Activated naive CD8-positive, alpha-beta T cell treated with anti-CD3 and anti-CD28 coated beads, Interleukin-2, amount 50 U/mL, for 16 hours (primary cell): ENCODE measurements at places on chromosomes 4 and X.

- DNase-seq: no peak
Measured at GRCh38 chr4:16730522-16731205, 167.8 kb downstream of the LDB2 start.

DNA sequence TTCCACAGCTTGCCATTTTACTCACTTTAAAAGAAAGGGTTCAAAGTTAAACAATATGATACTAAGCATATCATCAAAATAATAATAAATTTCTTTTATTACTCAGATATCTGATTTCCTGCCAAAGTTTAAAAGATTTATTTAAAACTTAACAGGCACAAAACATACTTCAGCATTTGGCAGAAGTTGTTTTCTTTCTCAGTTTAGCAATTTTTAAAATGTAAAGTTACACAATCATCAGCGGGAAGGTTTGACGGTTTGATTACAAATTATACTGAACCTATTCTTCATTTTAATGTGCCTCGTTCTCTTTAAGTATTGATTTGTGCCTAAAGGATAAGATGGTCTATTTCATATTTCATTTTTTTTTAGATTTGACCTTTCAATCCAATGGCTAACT lies 227.2 kb downstream of the APBB2 start:
- no peak for DNase-seq

DNA sequence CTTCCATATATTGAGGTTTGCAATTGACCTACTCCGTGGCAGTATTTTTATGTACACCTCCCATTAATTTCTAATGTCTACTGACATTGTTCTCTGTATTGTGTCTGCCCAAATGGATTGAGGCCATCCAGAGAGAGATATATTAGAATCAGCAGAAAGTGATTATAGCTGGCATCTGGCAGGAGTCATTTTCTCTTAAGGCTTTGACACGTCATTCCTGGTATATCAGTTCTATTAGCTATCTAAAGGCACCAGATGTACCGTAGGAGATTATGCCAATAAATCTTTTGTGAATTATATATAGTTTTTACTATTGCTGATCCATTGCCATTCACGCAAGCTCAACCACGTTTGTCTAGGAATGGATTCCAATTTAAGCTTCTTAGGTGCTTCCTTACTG lies 1026.4 kb upstream of the IGFBP7 start:
- no peak for DNase-seq

DNA sequence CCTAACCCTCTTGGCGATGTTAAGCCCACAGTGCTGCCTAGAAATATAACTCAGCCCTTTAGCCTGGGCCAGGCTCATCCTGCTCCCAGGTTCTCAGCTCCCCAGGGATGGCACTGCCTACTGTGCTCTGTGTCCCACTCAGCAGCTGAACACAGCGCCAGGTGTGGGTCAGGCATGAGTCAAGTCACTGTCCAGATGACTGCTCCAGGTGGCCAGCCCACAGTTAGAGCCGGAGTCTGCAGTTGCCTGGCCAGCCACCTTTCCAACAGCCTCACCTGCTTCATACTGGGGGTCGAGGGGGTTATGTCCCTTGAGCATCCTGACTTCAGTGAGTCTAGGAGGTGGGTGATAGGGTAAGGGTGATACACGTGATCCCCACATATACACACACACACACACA lies 48.4 kb downstream of the TBC1D14 start:
- no peak for DNase-seq

DNA sequence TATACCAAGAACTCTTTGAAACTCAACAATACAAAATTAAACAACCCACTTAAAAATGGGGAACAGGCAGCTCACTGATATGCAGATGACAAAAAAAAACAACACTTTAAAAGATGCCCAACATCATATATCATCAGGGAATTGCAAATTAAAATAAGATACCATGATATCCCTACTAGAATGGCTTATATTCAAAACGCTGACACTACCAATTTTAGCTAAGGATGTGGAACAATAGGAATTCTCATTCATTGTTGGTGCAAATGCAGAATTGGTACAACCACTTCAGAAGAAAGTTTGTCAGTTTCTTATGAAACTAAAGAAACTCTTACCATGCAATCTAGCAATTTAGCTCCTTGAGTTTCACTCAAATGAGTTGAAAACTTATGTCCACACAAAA lies 259.0 kb upstream of the HS3ST1 start:
- no peak for DNase-seq

- DNase-seq: no peak
Measured at GRCh38 chrX:119753001-119753400, 5.4 kb upstream of the SOWAHD start.

- no peak for DNase-seq
Measured at GRCh38 chr4:37455301-37456131, 211.0 kb downstream of the NWD2 start.

GRCh38 chr4:52507774-52508173 lies 151.3 kb downstream of the USP46 start:
- no peak for DNase-seq

- no peak for DNase-seq
Measured at GRCh38 chrX:13721371-13721770, 13.0 kb downstream of the TRAPPC2 start.

GRCh38 chr4:142858446-142858845 lies 12.3 kb upstream of the INPP4B start:
- DNase-seq: no peak

GRCh38 chr4:56305390-56305789 lies 81.9 kb downstream of the AASDH start:
- DNase-seq: no peak

- DNase-seq: no peak
Measured at GRCh38 chr4:39541987-39542610, 14.9 kb upstream of the UGDH start.

DNA sequence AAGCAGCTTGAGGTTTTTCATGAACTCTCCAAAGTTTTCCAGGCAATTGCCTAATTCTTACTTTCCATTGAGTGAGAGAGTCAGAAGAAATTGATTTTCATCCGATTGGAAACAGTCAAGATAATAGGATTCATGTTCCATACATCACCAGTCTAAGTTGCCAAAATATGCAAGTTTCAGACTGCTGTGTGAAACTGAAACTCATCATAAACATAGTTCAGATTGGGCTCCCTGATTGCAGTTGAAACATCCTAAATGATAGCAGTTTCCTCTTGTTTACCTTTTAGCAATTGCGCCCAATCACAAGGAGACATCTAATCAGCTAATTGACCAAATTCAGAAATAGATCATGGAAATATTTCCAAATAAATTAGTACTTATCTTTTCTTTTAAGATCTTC lies 56.8 kb downstream of the SPANXN4 start:
- DNase-seq: no peak

GRCh38 chr4:47251348-47252135 lies 212.0 kb downstream of the COMMD8 start:
- DNase-seq: no peak

DNA sequence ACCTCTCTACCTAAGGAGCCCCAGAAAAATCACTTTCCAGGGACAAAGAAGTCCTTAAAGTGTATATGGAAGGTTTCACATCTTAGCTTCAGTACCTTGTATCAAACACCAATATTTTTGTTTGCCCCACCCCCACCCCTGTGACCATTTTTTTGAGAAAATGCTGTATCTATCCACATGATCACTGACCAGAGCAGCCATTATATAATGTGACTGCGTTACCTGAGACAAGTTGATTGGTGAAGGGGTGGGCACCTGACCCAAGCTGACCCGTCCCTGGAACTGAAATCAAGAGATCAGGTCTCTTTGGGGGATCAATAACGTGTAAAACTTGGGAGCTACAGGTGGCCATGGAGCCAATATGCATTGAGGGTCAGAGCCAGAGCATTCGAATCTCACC lies 10.7 kb downstream of the TIFA start:
- DNase-seq: no peak

- no peak for DNase-seq
Measured at GRCh38 chr4:73259571-73260090, 1.0 kb upstream of the ANKRD17 start.

DNA sequence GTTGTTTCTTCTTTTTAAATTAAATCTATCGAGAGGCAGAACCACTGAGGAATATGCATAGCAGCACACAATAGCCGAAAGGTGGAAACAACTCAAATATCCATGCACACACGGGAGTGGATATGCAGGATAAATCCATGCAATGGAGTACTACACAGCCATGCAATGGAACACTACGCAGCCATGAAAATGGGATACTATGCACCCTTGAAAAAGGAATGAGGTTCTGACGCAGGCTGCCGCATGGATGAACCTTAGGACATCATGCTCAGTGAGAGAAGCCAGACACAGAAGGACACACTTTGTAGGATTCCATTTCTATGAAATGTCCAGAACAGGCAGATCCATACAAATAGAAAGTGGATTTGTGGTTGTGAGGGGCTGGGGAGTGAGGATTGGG lies 18.4 kb upstream of the P2RY8 start:
- DNase-seq: no peak

- DNase-seq: no peak
Measured at GRCh38 chrX:43866423-43866822, 15.8 kb downstream of the MAOB start.

DNA sequence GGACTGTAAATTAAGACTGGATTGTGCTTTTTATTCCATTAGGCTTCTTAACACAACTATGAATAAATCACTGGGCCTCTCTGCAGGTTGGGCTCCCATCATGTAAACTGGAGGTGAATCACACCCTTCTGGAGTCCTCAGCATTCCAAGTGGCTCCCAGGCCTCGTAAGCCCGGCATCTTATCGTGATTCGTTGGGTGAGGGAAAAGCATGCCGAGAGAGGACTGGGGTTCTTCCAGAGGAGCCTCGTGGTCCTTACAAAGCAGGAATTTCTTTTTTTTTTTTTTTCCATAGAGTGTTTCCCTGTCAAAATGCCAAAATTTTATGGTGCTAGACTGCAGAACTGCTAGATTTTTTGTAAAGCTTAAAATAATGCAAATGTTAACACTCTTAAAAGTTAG lies 20.0 kb downstream of the CLDN22 start:
- no peak for DNase-seq

- no peak for DNase-seq
Measured at GRCh38 chr4:88802138-88802537, 104.5 kb upstream of the NAP1L5 start.

DNA sequence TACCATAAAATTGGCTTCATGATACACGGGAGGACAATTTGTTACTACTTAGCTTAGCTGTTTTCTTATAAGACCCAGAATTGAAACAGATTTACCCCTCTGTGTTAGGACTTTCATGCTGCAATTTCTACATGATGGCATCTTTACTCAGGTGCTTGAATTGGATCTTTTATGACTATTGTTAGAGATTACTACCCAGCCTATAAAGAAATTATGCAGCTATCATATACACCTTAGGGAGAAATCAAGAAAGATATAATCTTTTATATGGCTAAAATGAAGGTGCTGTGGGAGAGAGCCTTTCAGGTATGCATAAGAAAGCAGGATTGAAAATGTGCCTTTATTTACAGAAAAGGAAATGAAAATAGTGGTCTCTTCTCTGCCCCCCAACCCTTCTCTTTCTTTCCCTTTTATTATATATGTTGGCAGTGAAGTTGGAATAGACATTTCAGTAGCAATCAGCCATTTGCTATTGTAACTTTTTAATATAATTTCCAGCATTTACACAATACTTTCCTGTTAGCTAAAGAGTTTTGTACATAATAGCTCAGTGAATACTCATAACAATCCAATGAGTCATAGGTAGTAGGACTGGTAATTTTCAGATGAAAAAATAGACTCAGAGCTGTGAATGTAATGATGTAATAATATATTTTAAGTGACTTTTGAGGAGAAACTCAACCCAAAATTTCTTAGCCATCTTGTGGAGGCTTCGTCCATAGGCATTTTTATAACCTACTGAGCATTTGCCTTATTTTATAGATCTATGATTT lies 311.8 kb downstream of the ADGRL3 start:
- no peak for DNase-seq

DNA sequence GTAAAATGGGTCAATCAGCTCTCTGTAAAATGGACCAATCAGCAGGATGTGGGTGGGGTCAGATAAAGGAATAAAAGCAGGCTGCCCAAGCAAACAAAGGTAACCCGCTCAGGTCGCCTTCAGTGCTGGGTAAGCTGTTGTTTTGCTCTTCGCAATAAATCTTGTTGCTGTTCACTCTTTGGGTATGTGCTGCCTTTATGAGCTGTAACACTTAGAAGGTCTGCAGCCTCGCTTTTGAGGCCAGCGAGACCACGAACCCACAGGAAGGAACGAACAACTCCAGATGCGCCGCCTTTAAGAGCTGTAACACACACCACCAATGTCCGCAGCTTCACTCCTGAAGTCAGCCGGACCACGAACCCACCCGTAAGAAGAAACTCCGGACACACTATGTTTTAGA lies 11.5 kb upstream of the CAMK2D start:
- DNase-seq: no peak

GRCh38 chr4:2419814-2420213 lies 1.1 kb downstream of the CFAP99 start:
- DNase-seq: no peak

DNA sequence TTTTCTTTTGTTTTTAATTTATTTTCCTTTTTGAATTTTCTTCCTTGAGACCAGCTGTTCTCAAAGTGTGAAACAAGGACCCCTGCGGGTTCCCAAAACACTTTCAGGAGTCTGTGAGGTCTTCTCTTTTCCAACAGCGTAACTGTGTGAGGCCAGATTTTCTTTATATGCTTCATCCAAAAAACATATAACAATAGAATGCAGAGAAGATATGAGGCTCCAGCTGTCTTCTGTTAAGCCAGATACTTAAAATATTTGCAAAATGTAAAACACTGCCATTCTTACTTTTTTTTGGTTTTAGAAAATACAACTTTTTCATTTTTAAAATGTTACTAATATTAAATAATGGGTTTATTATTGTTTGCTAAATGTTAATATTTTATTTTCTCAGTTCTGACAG lies 27.8 kb downstream of the USP38 start:
- DNase-seq: no peak

DNA sequence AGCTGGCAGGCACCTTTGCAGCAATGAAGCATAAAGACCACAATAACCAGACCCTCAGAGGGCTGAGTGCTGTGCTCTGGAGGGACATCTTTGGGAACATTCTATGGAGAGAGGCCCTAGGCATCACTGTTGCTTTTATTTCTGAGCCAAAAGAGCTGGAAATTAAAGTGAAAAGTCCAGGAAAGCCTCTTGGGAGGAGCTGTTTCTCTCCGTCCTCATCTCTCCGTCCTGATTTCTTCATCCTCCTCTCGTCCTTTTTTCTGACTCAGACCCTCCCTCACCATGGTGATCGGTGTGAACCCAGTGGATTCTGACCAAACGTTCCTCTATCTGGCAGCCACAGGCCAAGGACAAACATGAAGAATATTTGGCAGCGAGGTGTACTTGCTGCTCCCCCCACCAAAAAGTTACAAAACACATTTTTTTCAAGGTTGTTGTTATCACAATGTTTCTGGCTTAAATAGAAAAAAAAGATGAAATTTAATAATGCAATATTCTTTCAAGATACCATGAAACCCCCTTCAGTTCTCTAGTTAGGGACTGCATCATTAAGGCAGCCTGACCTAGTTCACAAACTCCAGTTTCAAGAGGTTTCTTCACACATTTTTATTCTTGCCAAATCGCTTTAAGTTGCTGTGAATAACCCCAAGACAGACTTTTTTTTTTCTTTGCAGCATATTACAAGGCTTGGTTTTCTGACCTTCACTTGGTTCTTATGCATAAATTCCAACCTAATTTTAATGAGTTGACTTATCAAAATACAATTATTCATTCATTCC lies 80.2 kb downstream of the SCD5 start:
- DNase-seq: no peak

- DNase-seq: no peak
Measured at GRCh38 chr4:67674098-67674497, 26.9 kb downstream of the UBA6 start.
